Endodermal cell (in vitro differentiated cells): ENCODE measurements at places on chromosomes 7 and 10.

DNA sequence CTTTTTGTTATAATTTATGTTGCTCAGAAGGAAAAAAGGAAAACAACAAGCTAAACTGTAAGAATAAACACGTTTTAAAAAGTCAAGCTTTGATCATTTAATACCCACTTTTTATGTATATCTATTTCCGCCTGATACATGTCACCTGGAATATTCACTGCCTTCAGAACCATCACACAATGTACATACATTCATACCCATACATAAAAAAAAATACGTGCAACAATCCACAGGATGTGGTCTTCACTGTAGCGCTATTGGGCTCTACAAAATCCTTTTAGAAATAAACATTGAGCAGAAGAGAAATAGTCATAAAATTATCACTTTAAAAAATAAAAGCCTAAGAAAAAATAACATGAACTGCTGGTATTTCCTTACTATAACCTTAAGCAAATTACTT is 1078.9 kb upstream of the LRRTM3 start:
- DNase-seq: no peak
- no peaks in the 10 kb centered on the region for H3K27me3 ChIP-seq
- H3K4me1 ChIP-seq: no peaks in the 10 kb centered on the region
- no peak overlapping the region for H3K4me3 ChIP-seq

GRCh38 chr7:116851671-116852070 is 10.7 kb upstream of the CAPZA2 start:
- no peaks in the 10 kb centered on the region for H3K27me3 ChIP-seq
- H3K4me1 ChIP-seq: peaks cover 5% of the 10 kb centered on the region
- no peak for DNase-seq
- H3K36me3 ChIP-seq: no peaks in the 10 kb centered on the region
- H3K4me3 ChIP-seq: no peak overlapping the region

GRCh38 chr7:150738092-150738491 is 874 bp downstream of the GIMAP5 start:
- no peaks in the 10 kb centered on the region for H3K36me3 ChIP-seq
- peaks cover 100% of the 10 kb centered on the region for H3K27me3 ChIP-seq
- H3K4me1 ChIP-seq: no peaks in the 10 kb centered on the region
- H3K27ac ChIP-seq: no peak overlapping the region
- no peak overlapping the region for H3K4me3 ChIP-seq
- DNase-seq: no peak

GRCh38 chr7:16710651-16711050 is 42.9 kb upstream of the TSPAN13 start:
- peaks cover 6% of the 10 kb centered on the region for H3K4me1 ChIP-seq
- no peak for DNase-seq
- peaks cover 22% of the 10 kb centered on the region for H3K36me3 ChIP-seq
- no peaks in the 10 kb centered on the region for H3K27me3 ChIP-seq

GRCh38 chr7:14073988-14074387 is 84.5 kb upstream of the ETV1 start:
- DNase-seq: no peak
- no peaks in the 10 kb centered on the region for H3K27me3 ChIP-seq
- no peak overlapping the region for H3K4me3 ChIP-seq
- H3K36me3 ChIP-seq: no peaks in the 10 kb centered on the region
